ENCODE measurements at places on chromosomes 2 and 18.

DNA sequence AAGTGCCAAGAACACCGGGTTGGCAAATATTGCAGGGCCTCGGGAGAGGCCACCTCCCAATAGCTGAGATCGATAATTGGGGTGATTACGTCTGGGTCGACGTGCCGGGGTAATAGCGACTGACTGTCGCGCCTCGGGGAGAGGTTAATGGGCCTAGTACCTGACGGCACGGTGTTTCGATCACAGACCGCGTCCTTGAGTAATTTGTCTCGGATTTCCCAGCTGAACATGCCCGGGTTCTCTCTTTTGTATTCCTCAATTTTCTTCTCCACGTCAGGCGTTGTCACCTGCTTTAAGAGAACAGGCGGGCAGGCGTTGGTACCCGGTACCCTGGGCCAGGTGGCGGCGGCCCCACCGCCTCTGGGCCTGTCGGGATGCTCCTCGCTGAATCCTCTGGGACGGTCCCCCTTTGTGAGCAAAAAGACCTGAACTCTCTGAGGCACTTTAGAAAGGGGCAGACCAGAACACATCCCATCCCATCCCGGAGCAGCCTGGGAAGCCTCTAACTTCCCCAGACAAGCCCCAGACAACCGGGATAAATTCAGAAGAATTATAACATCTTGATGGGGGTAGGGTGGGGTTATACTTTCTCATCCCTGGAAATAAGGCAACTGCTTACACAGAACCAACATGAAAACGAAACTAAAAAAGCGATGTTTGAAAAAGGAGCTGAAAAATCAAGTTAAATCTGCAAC is 3.3 kb downstream of the PAX3 start:
- DNase-seq, result no peak

- DNase-seq, result no peak
Observed at GRCh38 chr2:113174376-113174750, 592 bp downstream of the PSD4 start.

DNA sequence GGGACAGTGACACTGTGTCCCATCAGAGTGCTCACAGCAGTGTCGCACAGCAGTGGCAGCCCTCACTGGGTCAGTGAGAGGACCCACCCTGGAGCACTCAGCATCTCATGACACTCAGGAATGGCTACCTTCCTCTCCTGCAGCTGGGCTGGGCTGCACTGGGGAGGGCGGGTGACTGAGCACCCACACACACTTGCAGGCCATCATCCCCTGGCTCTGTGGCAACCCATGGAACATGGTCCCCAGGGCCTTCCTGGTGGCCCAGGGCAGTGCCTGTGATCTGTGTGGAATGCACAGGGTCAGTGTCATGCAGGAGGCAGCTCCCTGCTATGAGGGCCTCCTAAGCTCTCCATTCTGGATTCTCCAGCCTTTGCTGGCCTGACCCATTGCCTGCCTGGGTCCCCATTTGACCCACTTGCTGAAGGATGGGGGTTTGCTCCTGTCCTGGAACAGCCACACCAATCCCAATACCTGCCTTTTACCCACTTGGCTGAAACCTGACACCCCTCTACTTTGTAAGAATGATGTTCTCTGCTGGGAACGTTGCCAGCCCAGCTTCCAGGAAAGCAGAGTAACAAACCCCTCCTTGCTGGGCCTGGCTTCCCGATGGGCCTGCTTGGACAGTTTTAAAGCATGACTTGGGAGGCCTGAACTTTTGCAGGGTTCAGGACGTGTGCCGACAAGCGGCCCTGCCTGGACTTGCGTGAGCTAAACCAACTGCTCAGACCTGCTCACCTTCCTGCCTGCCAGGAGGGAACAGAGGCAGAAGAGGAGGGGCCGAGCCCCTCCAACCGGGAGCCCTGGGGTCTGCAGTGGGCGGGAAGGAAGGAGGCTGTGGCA is 13.7 kb downstream of the HS6ST1 start:
- DNase-seq, result peak; percentile 62

- DNase-seq, result no peak
Observed at GRCh38 chr18:42533009-42533575, 578.1 kb downstream of the PIK3C3 start.

DNA sequence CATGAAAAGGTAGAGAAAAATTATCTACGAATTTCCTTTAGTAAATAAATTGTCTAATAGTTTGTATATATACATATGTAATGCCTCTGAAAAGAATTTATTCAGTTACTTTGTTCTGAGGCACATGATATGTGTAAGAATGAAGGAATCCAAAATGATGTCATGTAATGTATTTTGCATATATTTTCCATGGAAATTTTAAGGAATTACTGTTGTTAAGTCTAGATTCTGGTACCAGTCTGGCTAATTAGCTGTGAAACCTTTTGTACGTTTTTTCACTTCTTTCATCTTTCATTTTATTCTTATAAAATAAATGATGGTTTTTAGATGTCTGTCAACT is 12.3 kb downstream of the YIPF4 start:
- no peak for DNase-seq

DNA sequence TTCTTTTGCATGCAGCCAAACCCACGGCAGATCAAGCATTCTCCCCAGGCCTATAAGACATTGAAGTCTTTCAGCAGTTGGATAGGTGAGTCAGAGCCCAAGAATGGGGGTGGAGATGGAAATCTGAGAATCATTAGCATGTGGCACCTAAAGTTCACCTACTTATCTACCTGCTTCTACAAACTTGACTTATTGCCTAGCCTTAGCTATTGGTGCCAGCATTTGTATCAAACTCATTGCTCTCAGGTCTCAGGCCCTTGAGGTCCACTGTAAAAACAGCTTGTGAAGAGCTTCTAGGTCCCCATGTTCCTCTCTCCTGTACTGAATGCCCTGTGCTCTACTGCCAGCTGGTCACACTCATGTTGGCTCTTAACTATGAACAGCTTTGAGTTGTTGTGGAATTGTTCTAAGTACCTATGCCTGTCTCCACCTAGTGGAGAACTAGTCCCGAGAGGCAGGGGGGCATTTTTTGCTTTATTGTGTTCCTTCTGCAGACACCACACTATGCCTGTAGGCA is 278.4 kb upstream of the SPRED2 start:
- DNase-seq, result no peak

- DNase-seq, result no peak
Observed at GRCh38 chr2:225614915-225615314, 215.4 kb downstream of the NYAP2 start.

GRCh38 chr2:159753797-159754196 is 41.5 kb downstream of the MARCHF7 start:
- no peak for DNase-seq

DNA sequence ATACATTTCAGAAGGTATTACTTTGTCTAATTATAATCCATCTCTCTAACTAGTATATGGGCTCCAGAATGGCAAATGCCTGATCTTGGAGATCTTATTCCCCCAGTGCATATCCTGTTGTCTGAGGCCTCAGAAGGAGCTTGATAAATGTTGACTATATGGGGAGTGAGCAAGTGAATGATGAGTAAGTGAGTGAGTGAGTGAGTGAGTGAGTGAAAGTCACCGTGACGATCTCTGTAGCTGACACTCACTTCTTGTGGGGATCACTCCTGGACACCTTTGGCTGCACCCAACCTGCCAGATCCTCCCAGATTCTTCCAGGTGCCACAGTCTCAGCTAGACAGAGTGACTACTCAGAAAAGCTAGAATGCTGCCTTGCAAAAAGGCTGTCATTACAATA is 2.8 kb downstream of the XDH start:
- no peak for DNase-seq

- DNase-seq, result no peak
Observed at GRCh38 chr2:225599856-225600255, 200.3 kb downstream of the NYAP2 start.

DNA sequence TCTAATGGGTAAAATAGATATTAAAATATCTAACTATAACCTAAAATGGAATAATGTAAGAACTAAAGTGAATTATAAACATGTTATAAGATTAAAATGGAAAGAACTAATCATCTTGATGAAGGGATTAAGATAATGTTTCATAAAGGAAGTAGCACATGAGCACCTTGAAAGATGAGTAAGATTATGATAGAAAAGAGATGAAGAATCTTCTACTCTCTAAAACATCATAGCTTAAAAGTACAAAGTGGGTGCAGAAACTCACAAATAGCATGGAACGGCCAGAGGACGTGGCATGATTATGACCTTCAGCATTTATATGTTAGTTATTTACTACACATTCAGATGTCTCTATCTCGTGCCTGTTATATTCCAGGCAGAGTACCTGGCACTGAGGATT is 76.2 kb upstream of the COL5A2 start:
- no peak for DNase-seq

DNA sequence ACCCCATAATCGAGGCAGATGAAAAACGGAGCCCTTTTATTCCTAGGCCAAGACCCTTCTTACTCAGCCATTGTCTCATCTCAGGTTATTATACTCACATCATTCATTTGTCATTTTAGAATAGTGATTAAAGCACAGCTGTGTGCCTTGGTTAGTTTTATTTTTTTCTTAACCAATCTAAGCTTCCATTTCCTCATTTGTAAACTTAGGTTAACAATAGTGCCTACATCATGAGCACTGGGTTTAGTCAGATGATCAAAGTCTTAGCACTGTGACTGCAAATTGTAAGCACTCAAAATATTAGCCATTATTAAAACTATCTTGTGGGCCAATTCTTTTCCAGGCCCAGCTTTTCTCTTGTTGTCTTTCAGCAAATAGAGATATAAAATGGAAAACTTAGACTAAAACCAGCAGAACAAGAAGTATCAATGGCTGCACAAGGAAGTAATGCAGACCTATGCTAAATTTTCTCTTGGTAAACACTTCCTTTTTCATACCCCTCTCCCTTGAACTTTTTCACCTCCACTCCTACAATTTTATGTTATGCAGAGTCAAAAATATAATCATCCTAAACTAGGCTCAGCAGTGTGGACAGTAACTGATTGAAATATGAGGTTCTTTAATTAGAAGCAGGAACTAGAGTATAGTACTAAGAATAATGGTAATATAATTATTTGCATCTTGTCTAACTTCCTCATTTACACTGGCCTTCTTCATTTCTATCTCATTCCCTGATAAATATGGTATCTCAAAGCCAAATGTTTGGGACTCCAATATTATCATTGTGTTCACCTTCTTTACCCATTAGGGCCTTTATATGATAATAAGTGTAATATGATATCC is 21.5 kb upstream of the GALNT3 start:
- DNase-seq, result no peak

DNA sequence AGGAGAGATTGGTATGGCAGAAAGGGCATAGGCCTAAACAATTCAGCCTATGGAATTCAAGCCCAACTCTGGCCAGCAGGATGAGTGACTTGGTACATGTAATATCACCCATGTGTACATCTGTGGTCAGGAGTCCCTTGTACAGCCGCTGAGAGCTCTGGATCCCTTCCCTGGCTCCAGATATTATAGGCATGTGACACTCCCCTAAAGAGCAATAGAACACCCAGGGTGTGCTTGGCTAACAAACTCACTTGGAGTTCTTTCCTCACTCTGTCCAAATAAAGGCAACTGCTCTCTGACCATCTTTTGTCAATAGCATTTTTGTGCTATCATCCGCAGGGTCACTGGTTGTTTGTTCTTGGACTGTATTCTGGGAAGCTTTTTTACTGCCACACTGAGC is 197.4 kb upstream of the NCKAP5 start:
- DNase-seq, result peak; percentile 20

DNA sequence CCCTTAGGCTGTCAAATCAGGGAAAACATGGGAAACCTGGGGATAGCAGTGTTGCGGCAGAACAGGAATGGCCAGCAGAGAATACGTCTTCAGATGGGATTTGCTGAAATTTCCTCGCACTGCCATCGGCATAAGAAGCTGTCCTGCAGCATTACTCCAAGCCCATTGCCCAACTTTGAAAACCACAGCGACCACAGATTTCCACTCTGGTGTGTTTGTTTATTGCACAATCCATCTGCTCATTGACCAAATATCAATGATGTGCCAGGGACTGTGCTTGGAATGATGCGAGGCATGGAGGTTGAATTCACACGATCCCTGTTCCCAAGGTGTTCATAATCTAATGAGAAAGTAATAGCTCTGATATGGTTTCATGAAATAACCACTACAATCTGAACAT is 383.3 kb upstream of the MYT1L start:
- no peak for DNase-seq

DNA sequence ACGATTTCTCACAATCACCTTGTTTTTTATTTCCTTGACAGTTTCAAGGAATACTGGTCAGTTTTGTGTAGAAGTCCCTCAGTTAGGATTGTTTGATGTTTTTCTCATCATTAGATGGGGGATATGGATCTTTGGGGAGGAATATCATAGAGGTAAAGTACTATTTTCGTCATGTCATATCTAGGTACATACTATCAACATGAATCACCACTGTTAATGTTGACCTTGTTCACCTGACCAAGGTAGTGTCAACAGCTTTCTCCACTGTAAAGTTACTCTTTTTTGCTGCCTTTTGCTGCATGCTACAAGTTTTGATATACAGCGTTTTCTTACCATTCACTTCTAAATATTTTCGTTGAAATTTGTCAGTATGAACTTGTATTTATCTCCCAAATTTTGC is 32.7 kb downstream of the NLRC4 start:
- DNase-seq, result no peak

DNA sequence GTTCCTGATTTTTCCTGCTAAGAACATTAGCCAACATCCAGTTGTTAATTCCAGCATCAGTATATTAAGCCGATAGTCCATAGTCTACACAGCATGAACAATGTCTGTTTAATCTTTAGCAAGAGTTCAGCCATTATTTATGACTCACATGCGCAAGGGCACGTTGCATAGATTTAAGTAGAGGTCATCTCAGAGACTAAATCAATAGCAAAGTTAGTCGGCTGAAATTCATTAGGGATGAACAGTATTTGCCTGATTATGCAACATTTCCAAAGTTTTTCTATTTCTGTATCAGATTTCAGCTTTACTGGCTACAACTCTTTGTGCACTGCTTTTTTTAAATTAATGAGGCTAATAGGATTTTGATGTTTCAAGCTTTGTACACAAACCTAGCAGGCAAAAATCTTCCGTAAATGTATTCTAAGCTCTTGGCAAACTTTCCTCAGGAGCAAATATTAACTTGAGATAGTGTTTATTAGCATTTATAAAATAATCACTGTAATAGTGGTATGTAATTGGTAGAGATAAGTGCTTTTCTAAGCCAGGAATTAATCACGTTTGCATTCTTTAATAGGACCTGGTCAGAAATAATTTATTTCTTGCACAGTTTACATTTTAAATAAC is 578.7 kb upstream of the ID2 start:
- no peak for DNase-seq

DNA sequence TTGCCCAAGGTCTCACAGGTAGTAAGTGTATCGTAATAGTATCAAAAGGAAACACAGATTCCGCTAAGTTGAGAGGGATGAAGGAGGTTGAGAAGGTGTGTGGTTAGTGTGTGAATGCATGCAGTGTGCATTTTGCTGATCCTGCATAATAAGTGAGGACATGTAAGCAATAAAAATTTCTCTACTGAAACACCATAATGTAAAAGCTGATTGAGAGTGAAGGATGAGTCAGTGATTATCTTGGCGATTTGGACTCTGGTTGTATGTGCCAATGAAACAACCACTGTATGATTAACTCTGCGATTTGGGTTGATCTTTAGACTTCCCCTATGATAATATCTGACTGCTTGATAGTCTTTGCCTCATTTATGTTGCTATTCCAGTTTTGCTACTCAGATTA is 16.7 kb upstream of the ADGRF3 start:
- DNase-seq, result no peak

- DNase-seq, result no peak
Observed at GRCh38 chr18:6174983-6175745, 239.5 kb downstream of the L3MBTL4 start.
